ENCODE measurements at places on chromosomes 7 and 10.
A peak's percentile ranks its signal among the peaks of the same experiment; 100 is the strongest.

DNA sequence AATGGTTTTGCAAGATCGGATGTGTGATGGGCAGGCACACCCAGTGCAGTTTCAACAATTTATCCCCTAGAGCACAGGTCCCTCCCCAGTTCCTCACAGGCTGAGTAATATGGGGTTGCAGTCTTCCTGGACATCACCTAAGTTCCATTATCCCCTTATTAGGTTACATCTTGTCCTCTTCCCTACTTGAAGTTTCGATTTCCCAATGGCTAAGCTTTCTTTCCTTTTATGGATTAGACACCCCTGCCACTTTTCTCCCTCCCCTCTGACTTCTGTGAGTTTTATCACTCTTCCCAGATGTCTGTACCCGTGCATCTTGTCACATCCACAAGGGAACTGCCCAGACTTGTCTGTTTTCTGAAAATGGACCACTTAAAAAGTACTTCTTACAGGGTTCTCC lies 2.4 kb upstream of the NIPSNAP2 start:
- no peak for DNase-seq

- DNase-seq, result no peak
Measured at GRCh38 chr10:23100331-23101030, 5.1 kb downstream of the MSRB2 start.

DNA sequence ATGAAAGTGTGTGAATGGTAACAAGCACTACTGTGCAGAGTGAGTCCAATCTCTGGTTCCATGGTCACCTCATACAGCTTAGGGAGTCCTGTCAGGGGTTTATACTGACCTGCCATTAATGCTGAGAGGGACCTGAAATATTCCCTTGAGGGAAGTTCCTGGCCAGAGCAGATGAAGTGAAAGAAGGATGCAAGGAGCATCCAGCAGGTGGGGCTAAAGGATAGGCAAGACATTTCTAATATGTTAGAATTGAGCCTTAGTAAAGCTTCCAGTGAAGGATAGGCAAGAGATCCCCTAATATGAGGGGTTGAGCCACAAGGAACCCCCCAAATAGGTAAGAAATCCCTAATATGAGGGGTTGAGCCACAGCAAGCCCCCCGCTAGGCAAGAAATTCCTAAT lies 25.5 kb upstream of the FAM221A start:
- no peak for DNase-seq

- DNase-seq, result peak; percentile 20
Measured at GRCh38 chr7:106166651-106167342, 54.7 kb upstream of the SYPL1 start.

DNA sequence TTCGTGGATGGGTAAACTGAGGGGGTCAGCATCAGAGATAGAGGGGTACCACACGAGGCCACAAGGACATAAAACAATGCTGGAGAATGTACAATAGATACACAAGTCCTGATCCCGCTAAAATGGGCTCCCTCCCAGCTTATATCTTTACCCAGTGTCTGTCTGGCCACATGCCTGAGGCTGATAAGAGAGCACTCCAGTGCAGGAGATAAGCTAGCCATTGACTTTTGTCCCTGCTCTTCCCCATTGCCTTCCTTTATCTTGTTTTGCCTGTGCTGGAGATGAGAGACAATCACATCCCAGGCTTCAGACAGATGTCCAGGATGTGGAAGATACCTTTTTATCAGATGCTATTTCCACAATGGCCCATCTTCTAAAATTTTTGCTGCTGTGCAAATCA lies 6.0 kb downstream of the GAD2 start:
- DNase-seq, result no peak

- DNase-seq, result peak; percentile 3
Measured at GRCh38 chr7:927031-927671, 27.3 kb downstream of the ADAP1 start.

DNA sequence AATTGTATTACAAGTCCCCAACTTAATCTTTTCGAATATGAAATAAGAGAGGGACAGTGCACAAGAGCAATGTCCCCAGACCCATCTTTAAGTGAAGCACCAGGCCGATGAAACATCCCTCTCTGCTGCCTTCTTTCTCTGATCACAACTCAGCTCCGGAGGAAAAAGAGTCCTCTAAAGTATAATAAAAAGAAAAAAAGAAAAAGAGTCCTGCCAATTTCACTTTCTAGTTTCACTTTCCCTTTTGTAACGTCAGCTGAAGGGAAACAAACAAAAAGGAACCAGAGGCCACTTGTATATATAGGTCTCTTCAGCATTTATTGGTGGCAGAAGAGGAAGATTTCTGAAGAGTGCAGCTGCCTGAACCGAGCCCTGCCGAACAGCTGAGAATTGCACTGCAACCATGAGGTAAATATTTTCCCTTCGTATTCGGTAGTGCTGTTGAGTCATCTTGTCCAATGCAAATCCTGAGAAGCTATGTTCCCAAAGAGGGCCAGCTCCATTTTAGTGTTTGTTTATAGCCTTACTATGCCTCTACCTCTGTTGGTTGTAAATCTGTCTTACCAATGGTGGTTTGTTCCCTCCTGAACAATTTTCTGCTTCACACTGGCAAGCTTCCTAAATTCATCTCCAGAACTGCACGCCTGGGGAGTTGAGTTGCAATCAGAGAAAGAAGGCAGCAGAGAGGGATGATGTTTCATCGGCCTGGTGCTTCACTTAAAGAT lies at the start of gene IFIT2:
Gene IFIT2, plus strand, starts transcription at position 326 of the 725 bp plus-strand sequence. Its CDS starts 78 bp downstream, at position 404.
- no peak for DNase-seq

DNA sequence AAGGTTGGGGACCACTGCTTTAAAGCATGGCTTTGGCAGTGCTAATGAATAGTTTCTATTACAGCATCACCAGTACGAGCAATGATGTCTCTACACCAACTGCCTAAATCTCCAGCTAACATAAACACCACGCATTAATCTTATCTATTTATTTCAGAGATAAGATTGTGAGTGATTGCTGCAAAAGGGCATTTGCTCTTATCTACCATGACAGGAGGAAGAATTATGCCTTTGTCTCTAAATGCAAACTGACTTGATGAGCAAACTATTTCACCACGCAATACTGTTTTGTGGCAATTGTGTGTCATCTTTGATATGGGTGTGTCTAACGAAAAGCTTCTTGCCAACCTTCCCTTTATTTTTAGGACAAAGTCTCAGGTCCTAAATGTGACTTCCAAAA lies 684.9 kb downstream of the SORCS1 start:
- no peak for DNase-seq

DNA sequence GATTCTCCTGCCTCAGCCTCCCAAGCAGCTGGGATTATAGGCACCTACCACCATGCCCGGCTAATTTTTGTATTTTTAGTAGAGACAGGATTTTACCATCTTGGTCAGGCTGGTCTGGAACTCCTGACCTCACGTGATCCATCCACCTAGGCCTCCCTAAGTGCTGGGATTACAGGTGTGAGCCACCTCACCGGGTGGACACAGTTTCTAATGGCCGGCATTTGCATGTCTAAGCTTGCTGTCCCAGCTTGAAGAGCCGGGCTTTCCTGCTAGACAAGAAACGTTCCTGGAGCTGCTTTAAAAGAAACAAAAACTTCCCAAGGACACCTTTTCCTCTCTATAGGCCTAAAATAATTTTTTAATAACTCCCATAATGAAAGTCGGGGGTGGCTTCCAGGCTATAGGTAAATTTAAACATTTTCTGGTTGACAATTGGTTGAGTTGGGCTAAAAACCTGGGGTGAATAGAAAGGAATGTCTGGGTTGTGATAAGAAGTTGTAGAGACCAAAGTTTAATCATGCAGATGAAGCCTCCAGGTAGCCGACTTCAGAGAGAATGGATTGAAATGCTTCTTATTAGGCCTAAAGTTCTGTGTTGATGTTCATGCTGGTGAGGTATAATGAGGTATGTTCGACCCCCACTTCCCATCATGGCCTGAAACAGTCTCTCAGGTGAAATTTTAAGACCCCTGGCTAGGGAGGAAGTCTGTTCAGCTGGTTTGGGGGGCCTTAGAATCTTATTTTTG lies 8.8 kb downstream of the ACADSB start:
- DNase-seq, result no peak

GRCh38 chr10:92655426-92655825 lies 34.3 kb upstream of the HHEX start:
- DNase-seq, result no peak

- DNase-seq, result no peak
Measured at GRCh38 chr10:101400585-101400984, 46.6 kb downstream of the BTRC start.

DNA sequence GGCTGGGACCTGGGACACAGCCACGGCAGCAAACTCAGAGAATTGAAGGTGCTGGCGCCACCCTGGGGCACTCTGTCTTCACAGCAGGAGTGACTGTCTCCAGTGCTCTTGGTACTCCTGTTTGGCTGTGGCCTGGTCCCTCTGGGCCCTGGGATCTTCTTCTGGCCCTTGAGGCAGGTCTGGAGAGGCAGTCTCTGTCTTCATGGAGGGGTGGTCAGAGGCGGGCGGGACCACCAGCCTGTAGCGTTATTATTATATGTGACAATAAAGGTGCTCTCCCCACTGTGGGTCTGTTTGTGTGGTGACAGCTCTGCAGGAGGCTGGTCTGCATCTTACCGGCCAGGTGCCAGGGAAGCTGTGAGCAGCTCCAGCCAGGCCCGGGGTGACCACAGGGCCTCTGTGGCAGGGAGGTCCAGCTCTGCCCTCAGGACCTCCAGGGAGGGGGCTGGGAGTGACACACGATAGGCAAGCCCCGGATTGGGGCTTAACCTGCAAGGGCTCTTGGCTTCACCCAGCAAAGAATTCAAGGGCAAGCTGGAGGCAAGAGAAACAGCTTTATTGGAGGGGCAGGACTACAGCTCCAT lies 70.3 kb downstream of the MYL10 start:
- DNase-seq, result no peak

DNA sequence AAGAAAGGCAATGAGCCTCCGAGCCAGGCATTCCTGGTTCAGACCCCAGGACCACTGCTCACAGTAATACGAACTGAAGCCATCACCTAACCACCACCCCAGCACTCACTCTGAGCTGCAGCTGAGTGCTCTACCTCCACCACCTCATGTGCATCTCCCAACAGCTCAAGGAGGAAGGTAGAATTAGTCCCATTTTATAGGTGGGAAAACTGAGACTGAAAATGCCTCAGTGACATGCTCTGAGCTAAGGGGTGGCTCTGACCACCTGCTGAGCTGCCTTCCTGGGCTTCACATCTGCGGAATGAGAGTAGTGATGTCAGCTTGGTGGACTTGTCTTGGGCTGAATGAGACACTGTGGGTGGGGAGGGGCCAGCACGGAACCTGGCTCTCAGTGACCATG lies 159.7 kb upstream of the UNC5B start:
- DNase-seq, result no peak

DNA sequence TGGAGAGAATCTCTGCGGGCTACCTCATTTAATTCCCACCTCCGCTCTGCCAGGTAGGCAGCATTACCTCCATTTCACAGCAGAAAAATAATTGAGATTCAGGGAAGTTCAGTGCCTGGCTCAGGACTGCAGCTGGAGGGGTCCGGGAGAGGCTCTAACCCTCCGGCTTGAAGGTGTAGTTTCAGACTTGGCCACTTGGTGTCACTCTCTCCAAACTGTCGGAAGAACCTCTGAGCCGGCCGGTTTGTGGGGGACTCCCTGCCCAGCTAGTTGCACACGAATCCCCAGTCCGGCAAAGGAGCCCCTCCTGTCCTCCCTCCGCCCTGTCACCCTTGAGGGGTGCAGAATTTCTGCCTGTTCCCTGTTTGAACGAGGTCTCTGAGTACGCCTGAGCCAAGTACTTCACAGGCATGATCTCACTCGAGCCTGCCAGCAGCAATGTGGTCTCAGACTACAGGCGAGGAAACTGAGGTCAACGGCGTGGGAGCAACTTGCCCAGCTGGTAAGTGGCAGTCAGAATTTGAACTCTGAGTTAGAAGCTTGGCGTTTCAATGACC lies 144.7 kb upstream of the ZNF716 start:
- DNase-seq, result no peak

DNA sequence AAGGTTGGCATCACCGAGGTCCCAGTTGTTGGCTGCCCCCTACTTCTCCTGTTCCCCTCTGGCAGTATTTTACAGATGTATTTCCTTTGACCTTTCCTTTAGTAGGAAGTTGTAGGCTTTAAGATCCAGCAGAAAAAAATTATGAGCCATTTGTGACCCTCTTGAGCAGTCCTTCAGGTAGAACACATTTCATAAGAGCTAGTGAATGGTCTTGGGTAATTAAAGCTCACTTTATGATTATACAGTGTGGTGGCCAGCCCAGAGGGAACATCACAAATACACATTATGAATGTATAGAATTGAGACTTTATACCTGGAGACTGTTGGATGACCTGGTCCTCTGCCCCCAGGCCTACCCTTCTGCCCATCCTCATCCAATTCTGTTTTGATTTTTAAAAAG lies 57.0 kb downstream of the KAT6B start:
- DNase-seq, result no peak

- DNase-seq, result no peak
Measured at GRCh38 chr10:117740088-117740487, 197.5 kb downstream of the EMX2 start.

- no peak for DNase-seq
Measured at GRCh38 chr7:152052771-152053170, 27.3 kb downstream of the GALNT11 start.

DNA sequence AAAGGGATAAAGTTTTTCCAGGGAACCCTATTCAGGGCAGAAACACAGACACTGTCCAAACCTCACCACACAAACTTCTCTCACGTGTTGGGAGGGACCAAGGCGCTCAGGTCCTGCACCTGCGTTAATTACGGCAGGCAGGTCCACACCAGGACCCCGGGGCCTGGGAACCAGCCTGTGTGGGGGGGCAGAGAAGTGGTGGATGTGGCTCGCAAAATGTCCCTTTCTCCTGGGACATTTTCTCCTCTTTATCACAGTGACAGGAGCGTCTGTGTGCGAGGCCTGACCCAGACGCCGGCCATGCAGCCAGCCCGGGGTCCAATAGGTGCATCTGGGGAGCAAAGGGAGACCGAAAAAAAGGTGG lies 73.4 kb upstream of the ZNF722 start:
- peak; percentile 11 for DNase-seq

DNA sequence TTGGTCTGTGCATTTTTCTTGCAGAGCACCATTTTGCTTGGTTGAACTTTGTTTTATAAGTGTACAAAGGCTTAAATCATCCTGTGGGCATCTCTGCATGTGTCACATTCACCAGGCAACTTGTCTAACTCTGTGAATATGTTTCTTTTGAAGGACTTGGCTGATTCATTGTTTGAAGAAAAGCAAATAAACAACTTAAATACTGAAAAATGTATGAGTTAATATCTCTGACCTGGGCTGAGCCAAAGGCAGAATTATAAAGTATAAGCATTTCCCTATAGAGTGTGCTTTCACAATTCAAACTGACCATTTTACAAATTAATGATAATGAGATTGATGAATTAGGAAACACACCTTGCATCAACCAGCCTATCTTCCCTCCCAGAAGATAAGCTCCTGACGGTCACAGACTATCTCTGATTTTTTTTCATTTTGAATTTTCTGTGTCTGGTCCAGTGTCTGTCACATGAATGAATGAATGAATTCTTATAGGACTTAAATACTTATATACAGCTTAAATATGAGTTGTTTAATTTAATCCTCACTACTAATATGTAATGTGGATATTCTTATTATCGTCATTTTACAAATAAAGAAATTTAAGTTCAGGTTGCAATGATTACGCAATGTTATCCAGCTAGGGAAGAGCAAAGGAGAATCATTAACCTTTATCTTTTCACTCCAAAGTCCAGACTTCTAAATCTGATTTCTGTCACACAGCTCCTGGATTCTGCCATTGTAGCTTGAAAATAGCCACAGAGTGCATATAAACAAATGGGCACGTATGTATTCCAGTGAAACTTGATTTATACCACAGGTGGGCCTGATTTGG lies 182.0 kb upstream of the PHYHIPL start:
- no peak for DNase-seq

Data from activated gamma-delta T cell treated with Interleukin-2 at 50 U/mL for 16 hours (primary cell).